ENCODE measurements at places on chromosomes 1 and 21. TPM values are rescaled to one million over a fixed set of nuclear protein-coding genes. Genes with fewer than 3 reads are reported as not detected.

The SSR2 gene
- polyA plus RNA-seq: 440 TPM

The GPR3 gene
- 0.12 TPM for polyA plus RNA-seq

The RUNX1 gene
- not detected for polyA plus RNA-seq

The CHAF1B gene
- polyA plus RNA-seq: 2.1 TPM

Measured in neural cell (in vitro differentiated cells).